Stimulated activated CD8-positive, alpha-beta memory T cell treated with anti-CD3 and anti-CD28 coated beads, Interleukin-7, amount 100 ng/mL, for 1 hour (primary cell): ENCODE measurements at places on chromosomes 12 and 14.

DNA sequence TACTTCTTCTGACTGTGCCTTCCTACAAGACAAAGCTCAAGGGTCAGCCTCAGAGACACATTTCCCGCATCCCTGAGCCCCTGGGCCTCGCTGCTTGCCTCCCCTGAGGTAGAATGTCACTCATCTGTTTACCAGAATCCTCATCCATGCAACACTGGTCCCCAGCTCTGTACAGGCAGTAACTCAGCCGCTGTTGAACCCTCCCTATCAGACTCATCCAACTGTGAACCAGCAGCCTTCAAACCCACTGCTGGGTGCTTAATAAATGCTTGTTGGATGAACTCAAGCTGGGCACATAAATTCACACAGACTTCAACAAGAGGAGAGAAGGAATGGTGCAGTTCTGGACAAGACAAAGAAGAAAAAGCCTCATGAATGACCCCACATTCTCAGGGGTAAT, 6.1 kb downstream of the NT5DC3 start:
- no peak for DNase-seq

DNA sequence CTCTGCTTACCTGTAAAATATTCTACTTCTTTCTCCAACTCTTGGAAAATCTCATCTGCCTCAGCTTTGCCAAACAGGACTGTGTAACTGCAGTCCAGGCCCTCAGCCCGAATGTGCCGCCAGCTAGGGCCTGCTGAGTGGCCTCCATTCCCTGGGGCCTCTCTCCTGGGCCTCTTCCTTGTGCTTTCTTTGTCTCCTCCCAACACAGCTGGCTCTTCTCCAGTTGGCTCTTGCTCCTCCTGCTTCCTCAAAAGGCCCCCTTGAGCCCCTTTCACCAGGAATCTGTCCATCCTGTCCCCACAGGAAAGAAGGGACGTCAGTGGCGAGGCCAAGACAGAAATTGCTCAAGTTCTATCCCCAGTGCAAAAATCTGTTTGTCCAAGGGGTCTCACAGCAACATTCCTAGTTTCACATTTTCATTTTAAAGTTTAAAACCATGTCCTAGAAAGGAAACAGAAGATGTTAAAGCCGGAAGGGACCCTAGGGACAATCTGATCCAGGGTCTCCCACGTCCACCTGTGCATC, 713 bp downstream of the ALKBH2 start:
- no peak for DNase-seq

- DNase-seq, result no peak
Observed at GRCh38 chr12:109573914-109574244, 285 bp downstream of the MVK start.

GRCh38 chr14:72663956-72664650, 229.8 kb downstream of the DPF3 start:
- DNase-seq, result no peak

DNA sequence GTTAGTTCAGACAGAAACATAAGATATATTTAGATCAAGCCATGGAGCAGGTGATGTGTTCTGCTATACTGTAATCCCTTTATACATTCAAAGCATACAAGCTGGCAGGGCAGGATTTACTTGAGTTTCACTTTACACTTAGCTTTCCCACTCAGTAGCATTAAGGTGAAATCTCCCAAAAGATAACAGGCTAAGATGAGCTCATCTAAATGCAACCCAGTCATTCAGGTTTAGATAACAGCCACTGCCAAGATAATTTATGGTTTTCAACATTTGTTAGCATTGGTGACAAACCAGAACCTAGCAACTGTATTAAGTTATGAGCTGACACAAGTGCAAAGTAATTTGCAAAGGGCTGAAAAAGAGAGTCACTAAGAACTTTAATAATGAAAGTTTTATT, 925.1 kb upstream of the ATXN7L3B start:
- DNase-seq, result no peak

- no peak for DNase-seq
Observed at GRCh38 chr12:8018666-8019581, 13.6 kb upstream of the FOXJ2 start.

DNA sequence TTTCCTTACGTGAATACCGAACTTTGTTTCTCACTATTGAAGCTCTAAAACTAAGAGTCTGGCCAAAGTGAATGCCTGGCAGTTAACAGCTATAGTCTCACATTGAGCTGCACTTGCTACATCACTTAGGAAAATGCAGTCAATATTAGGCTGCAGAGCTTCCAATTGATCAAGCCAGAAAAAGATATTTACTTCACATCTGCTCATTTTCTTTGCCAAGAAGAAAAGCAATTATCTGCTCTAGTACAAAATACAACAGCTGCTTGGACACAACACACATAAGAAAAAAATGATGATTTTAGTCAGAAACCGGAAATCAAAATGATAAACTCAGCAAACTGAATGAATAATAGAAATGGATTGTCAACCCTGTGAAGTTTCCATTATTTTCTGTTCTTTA, 45.4 kb downstream of the TMTC1 start:
- DNase-seq, result no peak

DNA sequence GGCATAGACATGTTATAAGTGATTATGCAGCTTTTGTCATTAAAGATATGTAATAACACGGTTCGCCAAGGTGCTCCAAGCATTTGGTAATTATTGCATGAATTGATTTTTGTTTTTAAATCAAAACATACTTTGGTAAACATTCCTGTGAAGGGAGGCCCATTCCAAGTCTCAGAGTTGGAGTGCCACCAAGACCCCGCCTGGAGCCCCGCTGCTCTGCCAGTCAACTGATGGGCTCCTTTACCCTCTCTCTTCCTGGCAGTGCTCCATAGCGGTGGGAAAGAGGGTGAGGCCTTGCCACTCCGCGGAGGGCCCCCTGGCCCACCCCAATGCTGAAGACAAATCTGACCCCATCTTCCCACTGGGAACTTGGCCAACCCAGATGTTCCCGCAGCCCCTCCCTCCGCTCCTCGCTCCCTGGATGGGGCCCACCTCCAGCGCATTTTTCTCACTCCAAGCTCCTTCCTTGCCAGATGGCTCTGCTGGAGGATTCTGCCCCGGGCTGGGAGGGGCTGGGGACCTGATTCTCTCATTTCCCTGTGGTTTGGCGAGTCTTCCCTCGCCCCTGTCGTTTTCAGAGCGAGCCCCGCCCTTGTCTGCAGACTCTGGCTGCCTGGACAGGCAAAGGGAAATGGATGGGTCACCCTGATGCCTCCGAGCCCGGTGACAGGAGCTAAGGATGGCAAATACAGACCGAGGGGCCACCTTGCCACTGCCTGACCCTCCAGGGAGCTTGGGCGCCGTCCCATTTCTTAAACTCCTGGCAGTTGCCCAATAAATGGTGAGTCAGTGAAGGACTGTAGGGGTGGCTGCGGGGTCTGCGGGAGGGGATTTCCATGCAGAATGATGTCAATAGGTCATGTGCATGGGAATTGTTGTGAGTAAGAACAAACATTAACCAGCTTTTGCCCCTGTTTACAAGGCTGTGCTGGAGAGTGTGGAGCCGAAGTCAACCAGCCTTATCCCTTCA, 9.2 kb upstream of the PAPLN start:
- no peak for DNase-seq

DNA sequence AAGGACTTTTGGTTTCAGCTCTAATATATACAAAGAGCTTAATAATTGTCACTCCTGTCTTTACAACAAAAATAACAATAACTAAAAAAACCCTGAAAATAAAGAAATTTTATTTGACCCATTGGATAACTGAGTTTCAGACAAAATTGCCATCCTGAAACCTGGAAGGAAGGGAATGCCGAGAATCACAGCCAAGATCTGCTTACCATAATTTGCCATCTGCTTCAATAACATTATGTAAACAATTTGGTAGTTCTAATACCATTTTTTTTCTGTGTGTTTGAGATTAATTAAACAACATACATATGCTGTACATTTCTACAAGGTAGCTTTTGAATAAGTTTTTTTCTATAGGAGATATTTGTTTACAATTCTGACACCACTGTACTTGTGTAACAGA, 596.3 kb upstream of the MGAT4C start:
- DNase-seq, result no peak

GRCh38 chr14:31283578-31284252, 76.1 kb upstream of the HECTD1 start:
- DNase-seq, result no peak

DNA sequence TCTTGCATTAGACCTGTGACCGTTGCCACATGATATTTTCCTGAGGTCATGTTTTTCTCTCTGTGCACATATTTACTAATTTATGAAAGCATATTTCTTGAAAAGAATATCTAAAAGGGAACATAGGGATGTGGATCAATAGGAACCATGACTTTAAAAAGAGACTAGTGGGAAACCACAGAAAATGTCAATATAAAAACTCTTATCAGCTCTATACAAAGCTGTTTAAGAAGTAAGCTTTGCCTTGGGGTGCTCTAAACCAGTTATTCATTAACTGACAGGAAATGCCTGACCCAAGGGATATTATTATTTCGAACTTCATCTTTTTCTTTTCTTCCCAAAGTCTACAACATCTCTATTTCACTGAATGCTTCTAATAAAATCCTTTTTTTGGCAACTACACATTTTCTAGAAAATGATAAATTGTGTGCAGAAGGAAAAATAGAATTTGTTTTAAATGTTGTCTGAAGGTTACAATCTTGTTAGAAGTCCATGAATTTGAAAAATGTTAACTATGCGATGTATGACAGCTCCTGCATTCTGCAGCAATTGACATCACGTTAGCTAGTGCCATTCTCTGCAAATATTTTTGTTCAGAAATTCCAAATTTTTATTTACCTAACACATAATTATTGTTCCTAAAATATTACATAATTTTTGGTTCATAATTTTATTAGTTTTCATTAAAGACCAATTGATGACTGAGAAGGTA, 345.0 kb downstream of the SLC16A7 start:
- no peak for DNase-seq

GRCh38 chr12:124752437-124753227, 111.0 kb downstream of the SCARB1 start:
- no peak for DNase-seq

- no peak for DNase-seq
Observed at GRCh38 chr12:28500373-28501024, 310.2 kb downstream of the CCDC91 start.

- no peak for DNase-seq
Observed at GRCh38 chr14:74472601-74473000, 20.5 kb downstream of the NPC2 start.

DNA sequence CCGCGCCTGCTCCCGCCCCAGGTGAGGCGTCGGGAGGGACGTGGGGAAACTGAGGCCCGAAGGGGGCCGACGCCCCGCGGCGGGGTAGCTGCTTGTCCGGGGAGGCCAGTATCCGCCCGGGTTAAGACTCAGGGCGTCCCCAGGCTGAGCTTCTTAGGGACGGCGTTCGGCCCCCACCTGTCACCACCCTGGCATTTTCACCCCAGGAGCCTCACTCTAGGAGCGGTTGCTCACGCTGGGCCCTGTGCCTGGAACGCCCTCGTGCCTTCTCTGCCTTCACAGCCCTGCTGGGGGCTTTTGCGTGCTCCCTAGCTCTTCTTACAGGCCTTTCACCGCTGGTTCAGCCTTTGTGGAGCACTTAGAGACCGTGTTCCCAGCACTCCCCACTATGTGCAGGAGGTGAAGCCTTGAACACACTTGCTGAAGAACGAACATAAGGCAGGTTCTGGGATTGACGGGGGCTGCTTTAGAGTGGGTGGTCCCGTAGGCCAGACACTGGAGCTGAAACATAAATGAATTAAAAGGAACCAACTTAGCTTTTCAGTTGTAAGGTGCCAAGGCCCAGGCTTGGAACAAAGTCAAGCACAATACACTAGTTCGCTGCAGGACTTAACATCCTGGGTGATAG, 601 bp downstream of the ZNF839 start:
- DNase-seq, result no peak

- no peak for DNase-seq
Observed at GRCh38 chr12:11022520-11022919, at the start of gene TAS2R19. Gene TAS2R19 (minus strand): TSS chr12:11022620. CDS start chr12:11022571, 49 bp downstream.

- no peak for DNase-seq
Observed at GRCh38 chr12:41795910-41796309, 348.8 kb downstream of the GXYLT1 start.

DNA sequence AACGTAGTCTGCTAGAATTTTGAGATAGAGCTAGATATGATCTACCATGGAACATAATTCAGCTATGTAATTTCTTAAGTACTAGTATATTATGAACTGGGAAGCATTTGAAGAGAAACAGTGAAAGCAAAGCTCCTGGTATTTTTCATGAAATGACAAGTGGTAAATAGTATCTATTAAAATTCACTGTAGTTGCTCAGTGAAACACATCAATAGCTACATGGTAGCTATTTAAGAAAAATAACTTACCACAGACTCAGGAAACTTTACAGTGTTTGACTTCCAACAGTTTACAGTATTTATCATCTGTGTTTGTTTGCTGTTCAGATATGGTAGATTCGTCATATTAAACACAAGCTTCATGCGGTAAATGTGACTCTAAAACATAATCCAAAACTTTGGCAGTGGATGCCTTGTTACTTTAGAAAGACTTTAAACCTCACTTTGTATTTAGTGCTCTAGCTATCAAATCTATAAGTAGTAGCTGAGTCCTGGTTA, 25.2 kb downstream of the WNK1 start:
- no peak for DNase-seq

DNA sequence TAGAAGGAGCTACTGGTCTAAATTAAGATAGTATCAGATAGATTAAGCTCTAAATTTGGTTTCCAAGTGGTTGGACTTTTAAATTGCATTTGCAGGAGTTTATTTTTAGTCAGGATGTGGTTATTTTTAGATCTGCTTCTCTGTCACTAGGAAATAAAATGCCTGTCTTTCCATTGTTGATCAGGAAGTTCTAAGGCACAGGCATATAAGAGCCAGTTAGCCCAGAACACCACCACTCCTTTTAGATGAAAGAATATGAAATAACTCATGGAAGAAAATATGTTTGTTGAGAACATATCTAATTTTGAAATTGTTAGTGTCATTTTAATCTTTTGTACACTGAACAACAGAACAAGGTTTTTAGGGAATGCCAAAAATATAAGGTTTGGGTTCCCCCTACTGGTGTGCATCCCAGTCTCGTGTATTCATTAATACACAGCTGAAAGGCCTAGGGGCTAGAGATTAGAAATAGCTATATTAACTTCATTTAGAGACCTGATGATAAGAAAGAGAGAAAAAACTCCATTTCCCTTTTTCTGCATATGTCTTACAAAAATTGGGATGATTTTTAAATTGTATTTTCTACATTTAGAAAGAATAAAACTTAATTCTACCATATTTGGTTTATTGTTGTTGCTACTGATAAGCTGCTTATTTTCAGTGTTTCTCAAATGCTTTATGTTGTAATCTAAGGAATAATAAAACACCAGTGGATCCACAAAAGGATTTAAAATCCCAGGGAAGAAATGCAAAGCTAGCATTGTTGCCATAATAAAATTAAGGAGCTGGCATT, 67.2 kb downstream of the RIC8B start:
- DNase-seq, result no peak

GRCh38 chr14:94041551-94042346, 15.6 kb downstream of the OTUB2 start:
- no peak for DNase-seq

GRCh38 chr12:125287155-125287847, 222.1 kb downstream of the AACS start:
- no peak for DNase-seq

GRCh38 chr14:100261621-100262020, 22.7 kb downstream of the YY1 start:
- DNase-seq, result no peak
